ENCODE measurements at places on chromosomes 13 and 19. TPM values are rescaled to one million over a fixed set of nuclear protein-coding genes. Genes with fewer than 3 reads are reported as not detected.

The CACNA1A gene
- total RNA-seq: 1.7 TPM

The STOML3 gene
- total RNA-seq: not detected

The NR2C2AP gene
- total RNA-seq: 28.0 TPM

The TM9SF2 gene
- 77.4 TPM for total RNA-seq

The IGFL3 gene
- total RNA-seq: not detected

The SPRY2 gene
- not detected for total RNA-seq

Data from T-helper 1 cell treated with Interleukin-12 subunit alpha and Interleukin-12 subunit beta and Interleukin-4 antibody, amounts not matched to agents 30 ng/mL and 1 ng/mL, for 36 hours (primary cell).